Occipital lobe (tissue), 3 donors: ENCODE measurements at places on chromosomes 11 and 22. TPM values are rescaled to one million over a fixed set of nuclear protein-coding genes. Genes with fewer than 3 reads are reported as not detected.

The SWAP70 gene
- total RNA-seq = 13.7 TPM

The KCNJ11 gene
- 11.4 TPM for total RNA-seq

The ART5 gene
- 0.62 TPM for total RNA-seq

The KCTD14 gene
- 0.78 TPM for total RNA-seq

The MRGPRX3 gene
- not detected for total RNA-seq
